ENCODE measurements at places on chromosomes 2 and 18.

GRCh38 chr2:7625392-7626138 lies 708.4 kb downstream of the RNF144A start:
- no peak for DNase-seq

DNA sequence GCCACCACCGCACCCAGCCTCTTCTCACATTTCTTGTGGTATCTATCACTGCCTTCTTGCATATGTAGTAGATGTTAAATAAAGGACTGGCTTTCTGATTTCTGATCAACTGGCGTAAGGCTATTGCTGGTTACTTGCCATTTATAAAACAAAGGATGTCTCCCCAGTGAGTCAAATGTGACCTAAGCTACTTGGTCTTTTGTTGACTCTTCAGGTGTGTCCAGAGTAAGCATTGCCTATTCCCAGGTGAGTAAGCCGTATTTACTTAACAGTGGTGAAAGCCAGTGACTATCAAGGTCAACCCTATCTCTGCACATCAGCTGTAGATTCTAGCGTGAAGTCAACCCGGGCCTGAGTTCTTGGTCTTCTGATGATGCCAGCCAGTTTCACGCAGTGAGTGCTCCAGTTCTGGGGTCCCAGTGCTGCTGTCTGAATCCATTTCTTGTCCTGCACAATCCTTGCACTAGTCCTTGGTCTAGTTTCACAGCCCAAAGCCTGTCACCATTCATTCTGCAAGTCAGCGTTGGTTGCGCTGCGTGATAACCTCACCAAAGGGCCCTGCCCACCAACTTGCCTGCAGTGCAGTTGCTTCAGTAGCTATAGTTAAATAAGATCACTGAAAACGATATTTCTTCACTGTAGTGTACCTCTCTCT lies 120.2 kb downstream of the GBX2 start:
- DNase-seq: no peak

DNA sequence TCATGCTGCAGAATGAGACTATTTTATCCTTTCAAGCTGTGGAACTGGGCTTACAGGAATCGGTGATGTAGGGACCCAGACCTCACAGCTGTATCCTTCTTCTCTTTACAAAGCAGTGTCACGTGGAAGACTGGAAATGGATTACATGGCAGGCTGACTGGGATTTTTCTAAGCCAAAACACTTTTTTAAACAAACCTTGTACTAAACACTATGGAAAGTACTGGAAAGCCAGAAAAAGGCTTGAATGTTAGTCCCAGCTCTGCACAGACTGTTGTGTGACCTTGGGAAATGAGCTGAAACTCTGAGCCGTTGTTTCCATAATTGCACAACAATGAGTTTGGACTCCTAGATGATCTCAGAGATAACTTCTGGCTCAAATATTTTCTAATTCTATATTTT lies 7.6 kb upstream of the ADAM23 start:
- no peak for DNase-seq

GRCh38 chr2:28432362-28432761 lies 39.7 kb downstream of the FOSL2 start:
- no peak for DNase-seq

DNA sequence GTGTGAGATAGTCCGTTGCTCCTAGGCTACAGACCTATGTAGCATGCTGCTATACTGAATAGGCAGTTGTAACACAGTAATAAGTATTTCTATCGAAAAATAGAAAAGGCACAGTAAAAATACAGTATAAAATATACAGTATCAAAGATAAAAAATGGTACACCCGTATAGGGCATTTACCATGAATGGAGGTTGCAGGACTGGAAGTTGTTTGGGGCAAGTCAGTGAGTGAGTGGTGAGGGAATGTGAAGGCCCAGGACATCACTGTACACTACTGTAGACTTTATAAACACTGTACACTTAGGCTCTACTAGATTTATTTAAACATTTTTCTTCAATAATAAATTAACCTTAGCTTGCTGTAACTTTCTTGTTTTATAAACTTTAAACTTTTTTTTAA lies 3.5 kb downstream of the MAP3K20 start:
- no peak for DNase-seq
